Central memory CD8-positive, alpha-beta T cell (primary cell): ENCODE measurements at places on chromosomes 1 and 21.

- H3K36me3 ChIP-seq, result no peaks in the 10 kb centered on the region
- no peaks in the 10 kb centered on the region for H3K4me1 ChIP-seq
- no peak overlapping the region for H3K4me3 ChIP-seq
- no peak overlapping the region for H3K27ac ChIP-seq
Observed at GRCh38 chr1:207901041-207901653, 9.8 kb downstream of the CD34 start.

DNA sequence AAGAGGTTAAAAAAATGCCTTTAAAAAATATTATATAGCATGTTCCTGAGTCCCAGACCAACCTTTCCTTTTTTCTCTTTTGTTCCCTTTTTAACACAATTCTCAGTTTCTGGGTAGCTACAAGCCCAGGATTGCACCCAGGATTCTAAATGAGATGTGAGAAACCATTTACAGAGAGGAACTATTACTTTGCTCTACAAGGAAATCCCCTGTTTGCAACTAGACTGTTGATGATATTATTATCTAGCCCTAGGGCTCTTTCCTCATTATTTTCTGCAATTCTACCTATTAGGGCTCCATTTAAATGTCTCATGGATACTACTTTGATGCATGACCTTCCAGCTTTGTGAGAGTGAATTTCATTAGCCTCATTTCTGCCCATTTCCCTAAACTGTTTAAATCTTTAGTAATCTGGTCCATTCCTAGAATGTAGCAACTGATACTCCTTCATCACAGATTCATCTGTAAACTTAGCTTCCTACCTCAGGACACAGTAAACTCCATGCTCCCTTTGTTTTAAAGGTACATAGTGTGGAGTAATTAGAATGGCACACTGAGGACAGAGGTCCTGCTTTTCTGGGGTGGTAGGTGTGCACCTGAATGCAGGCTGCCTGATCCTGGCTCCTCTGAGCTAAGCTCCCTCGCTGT, 7.1 kb upstream of the KIF14 start:
- no peaks in the 10 kb centered on the region for H3K27me3 ChIP-seq
- H3K4me1 ChIP-seq, result peaks cover 17% of the 10 kb centered on the region
- H3K36me3 ChIP-seq, result no peaks in the 10 kb centered on the region
- H3K27ac ChIP-seq, result no peak overlapping the region
- no peak for DNase-seq
- H3K4me3 ChIP-seq, result peak overlapping the region; percentile 24

DNA sequence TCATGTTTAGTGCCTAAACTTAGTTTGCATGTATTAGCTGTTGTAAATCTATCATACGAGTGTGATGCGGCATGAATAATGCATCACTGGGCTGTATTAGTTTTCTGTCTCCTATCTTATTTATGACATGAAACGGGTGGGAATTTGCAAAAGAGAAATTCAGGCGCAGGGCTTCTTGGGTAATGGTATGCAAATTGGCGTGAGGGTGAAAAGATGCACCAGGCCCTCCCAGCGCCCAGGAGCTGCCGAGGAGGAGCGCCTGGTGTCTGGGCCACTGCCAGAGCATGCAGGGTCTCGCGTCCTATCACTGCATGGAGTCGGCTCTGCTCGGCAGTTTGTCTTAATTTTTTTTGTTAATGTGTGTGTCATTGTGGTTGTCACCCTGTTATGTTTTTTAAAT, 82.9 kb upstream of the ACTL8 start:
- H3K4me3 ChIP-seq, result no peak overlapping the region
- H3K4me1 ChIP-seq, result no peaks in the 10 kb centered on the region
- H3K36me3 ChIP-seq, result no peaks in the 10 kb centered on the region
- no peak for DNase-seq

DNA sequence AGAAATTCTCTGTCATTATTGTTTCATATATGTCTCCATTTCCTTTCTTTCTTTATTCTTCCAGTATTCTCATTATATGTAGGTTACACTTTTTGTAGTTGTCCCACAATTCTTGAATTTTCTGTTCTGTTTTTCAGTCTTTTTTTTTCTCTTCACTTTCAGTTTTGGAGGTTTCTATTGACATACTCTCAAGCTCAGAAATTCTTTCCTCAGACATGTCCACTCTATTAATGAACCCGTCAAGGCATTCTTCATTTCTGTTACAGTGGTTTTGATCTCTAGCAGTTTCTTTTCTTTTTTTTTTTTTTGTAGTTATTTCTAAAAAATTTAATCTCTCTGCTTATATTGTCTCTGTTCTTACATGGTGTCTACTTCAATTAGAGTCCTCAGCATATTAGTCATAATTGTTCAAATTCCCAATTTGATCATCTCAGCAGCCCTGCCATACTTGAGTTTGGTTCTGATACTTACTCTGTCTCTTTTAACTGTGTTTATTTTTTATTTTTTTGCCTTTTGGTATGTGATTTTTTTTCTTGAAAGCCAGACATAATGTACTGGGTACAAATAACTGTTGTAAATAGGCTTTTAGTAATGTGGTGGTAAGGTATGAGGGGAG, 49.5 kb upstream of the KCNK2 start:
- H3K27ac ChIP-seq, result no peak overlapping the region
- no peaks in the 10 kb centered on the region for H3K4me1 ChIP-seq
- no peaks in the 10 kb centered on the region for H3K27me3 ChIP-seq

- H3K27me3 ChIP-seq, result peaks cover 21% of the 10 kb centered on the region
- peaks cover 4% of the 10 kb centered on the region for H3K4me1 ChIP-seq
- H3K4me3 ChIP-seq, result no peak overlapping the region
- no peak overlapping the region for H3K27ac ChIP-seq
Observed at GRCh38 chr1:9139930-9140329, 11.0 kb upstream of the GPR157 start.

DNA sequence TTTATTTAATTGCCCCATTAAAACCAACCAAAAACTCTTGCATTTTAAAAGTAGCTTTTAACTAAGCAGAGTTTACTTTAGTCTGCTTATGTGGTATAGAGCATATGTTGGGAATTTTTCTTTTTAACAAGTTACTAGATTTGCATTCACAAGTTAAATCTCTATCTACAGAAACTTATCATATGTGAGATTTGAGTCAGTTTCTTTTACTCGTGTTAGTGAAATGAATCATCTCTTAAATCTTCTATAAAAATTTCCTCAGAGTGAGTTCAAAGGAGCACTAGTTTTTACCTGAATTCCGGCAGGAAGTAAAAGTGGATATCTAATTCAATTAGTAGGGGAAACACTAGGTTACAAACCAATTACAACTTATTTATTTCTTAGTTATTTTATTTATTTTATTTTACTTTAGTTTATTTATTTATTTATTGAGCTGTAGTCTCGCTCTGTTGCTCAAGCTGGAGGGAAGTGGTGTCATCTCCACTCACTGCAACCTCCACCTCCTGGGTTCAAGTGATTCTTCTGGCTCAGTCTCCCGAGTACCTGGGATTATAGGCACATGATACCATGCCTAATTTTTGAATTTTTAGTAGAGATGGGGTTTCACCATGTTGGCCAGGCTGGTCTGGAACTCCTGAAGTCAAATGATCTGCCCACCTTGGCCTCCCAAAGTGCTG, 1609.6 kb upstream of the B3GALT2 start:
- DNase-seq, result no peak
- H3K27me3 ChIP-seq, result no peaks in the 10 kb centered on the region
- H3K4me1 ChIP-seq, result no peaks in the 10 kb centered on the region
- H3K4me3 ChIP-seq, result no peak overlapping the region
- H3K27ac ChIP-seq, result no peak overlapping the region

DNA sequence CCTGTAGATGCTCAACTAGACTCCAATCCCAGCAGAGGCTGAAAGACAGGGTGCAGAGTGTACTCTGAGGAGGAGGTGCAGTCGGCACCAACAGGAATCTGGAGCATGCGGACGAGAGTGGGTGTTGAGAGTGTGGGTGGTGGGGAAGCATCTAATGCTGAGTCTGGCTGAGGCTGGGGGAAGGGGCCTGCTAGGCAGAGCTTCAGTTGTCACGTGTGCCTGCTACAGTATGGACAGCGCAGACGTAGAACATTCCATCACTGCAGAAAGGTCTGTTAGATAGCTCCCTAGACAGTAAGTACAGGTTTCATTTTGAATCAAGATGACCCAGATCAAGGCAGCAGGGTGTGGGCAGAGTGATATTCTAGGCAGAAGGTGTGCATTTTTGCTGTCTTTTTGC, 23.1 kb downstream of the SNAP47 start:
- peaks cover 36% of the 10 kb centered on the region for H3K4me1 ChIP-seq
- peaks cover 12% of the 10 kb centered on the region for H3K36me3 ChIP-seq
- no peak overlapping the region for H3K4me3 ChIP-seq
- no peak for DNase-seq
- H3K27me3 ChIP-seq, result no peaks in the 10 kb centered on the region

GRCh38 chr1:60759291-60759690, 323.1 kb upstream of the NFIA start:
- no peak overlapping the region for H3K27ac ChIP-seq
- H3K4me1 ChIP-seq, result no peaks in the 10 kb centered on the region
- H3K27me3 ChIP-seq, result peaks cover 12% of the 10 kb centered on the region
- H3K36me3 ChIP-seq, result no peaks in the 10 kb centered on the region

DNA sequence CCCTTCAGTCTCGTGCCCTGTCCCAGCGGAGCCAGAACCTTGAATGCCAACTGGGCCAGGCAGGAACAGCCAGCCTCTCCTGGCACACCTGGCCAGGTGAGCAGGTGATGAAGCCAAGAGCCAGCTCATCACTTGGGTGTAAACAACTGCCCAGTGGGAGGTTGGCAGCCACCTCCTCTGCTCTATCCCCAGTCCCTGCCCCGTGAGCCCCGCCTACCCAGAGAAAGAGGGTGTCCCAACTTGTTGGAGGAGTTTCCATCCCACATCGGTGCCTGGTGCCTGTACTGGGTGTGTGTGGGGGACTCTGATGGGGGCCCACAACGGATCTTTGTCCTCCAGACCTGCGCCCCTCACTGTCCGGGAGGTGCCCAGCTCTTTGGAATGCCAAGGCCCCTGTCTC, 17.8 kb upstream of the FAM131C start:
- peaks cover 10% of the 10 kb centered on the region for H3K27me3 ChIP-seq
- H3K4me1 ChIP-seq, result peaks cover 6% of the 10 kb centered on the region
- no peak overlapping the region for H3K4me3 ChIP-seq
- no peak overlapping the region for H3K27ac ChIP-seq

DNA sequence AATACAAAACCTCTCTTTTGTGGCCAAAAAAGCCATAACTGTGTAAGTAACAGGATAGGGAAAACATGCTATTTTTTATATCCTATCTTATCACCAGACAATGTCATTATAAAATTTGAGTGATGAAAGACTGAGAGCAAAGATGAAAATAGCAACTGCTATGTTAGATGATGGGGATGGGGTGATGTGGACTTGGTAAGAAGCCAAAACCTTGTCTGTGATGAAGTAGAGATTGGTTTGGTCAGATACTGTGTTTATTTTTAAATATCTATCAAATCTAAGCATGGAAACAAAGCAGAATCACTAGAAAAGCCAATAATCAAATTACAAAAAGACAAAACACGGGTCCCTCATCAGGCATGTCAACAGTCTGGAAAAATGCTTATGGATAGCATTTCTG, 631.1 kb upstream of the NR5A2 start:
- no peak for DNase-seq
- peaks cover 45% of the 10 kb centered on the region for H3K27me3 ChIP-seq
- H3K4me1 ChIP-seq, result peaks cover 6% of the 10 kb centered on the region
- no peaks in the 10 kb centered on the region for H3K36me3 ChIP-seq
- no peak overlapping the region for H3K27ac ChIP-seq

DNA sequence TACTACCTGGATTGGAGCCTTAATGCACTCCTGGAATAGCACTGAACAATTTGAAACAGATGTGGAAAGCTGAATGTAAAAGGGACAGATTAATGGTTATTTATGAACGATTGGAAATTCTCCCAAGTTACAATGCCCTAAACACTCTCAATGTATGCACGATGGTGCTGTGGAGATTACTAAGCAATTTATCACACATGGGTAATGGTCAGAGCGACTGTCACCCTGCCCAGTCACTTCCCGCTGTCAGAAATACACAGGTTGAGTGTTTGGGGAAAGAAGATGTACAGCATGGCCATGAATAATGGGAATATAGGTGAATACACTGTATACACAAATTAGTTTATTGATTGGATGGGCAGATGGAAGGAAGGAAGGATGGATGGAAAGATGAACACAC, 342.4 kb downstream of the VAV3 start:
- no peak for DNase-seq
- H3K4me1 ChIP-seq, result peaks cover 7% of the 10 kb centered on the region
- H3K27ac ChIP-seq, result no peak overlapping the region

GRCh38 chr1:245598524-245599305, 443.9 kb downstream of the KIF26B start:
- DNase-seq, result no peak
- no peak overlapping the region for H3K27ac ChIP-seq
- no peaks in the 10 kb centered on the region for H3K36me3 ChIP-seq
- H3K4me1 ChIP-seq, result no peaks in the 10 kb centered on the region
- H3K27me3 ChIP-seq, result no peaks in the 10 kb centered on the region
- no peak overlapping the region for H3K4me3 ChIP-seq

GRCh38 chr1:77873461-77873860, 15.0 kb upstream of the NEXN start:
- no peaks in the 10 kb centered on the region for H3K4me1 ChIP-seq
- peaks cover 9% of the 10 kb centered on the region for H3K36me3 ChIP-seq
- DNase-seq, result no peak
- H3K4me3 ChIP-seq, result no peak overlapping the region

GRCh38 chr1:208924928-208925327, 658.6 kb upstream of the CAMK1G start:
- no peak for DNase-seq
- H3K27me3 ChIP-seq, result peaks cover 26% of the 10 kb centered on the region
- no peaks in the 10 kb centered on the region for H3K4me1 ChIP-seq

DNA sequence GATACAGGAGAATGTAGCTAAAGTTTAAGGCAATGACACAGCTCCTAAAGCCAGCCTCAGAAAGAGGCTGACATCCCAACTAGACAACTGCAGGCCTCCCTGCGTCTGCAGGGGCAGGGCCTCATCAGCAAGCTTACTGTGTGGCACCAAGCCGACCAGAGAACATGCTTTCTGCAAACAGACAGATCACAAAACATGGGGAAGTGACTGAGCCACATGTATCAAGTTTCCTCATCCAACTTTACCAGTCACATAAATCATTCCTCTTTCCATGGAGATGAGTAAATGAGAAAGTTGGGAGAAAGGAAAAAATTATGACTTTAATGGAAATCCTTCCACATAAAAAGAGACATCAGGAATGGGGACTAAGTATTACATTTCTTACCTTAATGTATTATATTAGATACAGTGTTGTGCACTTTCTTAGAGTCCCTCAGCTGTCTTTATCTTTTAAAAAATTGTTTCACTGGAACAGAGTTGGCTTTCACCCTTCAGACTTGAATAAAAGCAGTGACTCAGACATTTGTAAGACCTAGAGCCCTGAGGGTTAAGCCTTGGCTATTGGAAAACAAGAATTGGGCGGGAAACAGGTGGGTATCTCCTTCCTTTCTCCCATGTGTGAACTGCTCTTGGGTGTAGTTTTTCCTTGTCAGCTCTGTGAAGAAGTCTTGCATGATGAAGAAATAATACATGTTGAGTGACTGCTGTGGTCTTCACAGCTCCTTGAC, 305.7 kb upstream of the SNX7 start:
- H3K36me3 ChIP-seq, result peaks cover 1% of the 10 kb centered on the region
- H3K4me1 ChIP-seq, result peaks cover 11% of the 10 kb centered on the region
- H3K27ac ChIP-seq, result no peak overlapping the region

- H3K4me1 ChIP-seq, result no peaks in the 10 kb centered on the region
- no peak overlapping the region for H3K4me3 ChIP-seq
- H3K36me3 ChIP-seq, result no peaks in the 10 kb centered on the region
- H3K27me3 ChIP-seq, result peaks cover 36% of the 10 kb centered on the region
Observed at GRCh38 chr21:32056791-32057190, 184.0 kb downstream of the HUNK start.

GRCh38 chr1:179831225-179831624, 46.4 kb downstream of the TOR1AIP2 start:
- DNase-seq, result no peak
- peaks cover 2% of the 10 kb centered on the region for H3K36me3 ChIP-seq
- no peak overlapping the region for H3K4me3 ChIP-seq

- no peaks in the 10 kb centered on the region for H3K27me3 ChIP-seq
- H3K4me1 ChIP-seq, result peaks cover 8% of the 10 kb centered on the region
- peaks cover 60% of the 10 kb centered on the region for H3K36me3 ChIP-seq
- no peak overlapping the region for H3K27ac ChIP-seq
- DNase-seq, result no peak
- H3K4me3 ChIP-seq, result no peak overlapping the region
Observed at GRCh38 chr1:17021896-17022295, 10.2 kb upstream of the ATP13A2 start.
